ENCODE measurements at places on chromosomes 1 and 21. TPM values are rescaled to one million over a fixed set of nuclear protein-coding genes. Genes with fewer than 3 reads are reported as not detected.

DNA sequence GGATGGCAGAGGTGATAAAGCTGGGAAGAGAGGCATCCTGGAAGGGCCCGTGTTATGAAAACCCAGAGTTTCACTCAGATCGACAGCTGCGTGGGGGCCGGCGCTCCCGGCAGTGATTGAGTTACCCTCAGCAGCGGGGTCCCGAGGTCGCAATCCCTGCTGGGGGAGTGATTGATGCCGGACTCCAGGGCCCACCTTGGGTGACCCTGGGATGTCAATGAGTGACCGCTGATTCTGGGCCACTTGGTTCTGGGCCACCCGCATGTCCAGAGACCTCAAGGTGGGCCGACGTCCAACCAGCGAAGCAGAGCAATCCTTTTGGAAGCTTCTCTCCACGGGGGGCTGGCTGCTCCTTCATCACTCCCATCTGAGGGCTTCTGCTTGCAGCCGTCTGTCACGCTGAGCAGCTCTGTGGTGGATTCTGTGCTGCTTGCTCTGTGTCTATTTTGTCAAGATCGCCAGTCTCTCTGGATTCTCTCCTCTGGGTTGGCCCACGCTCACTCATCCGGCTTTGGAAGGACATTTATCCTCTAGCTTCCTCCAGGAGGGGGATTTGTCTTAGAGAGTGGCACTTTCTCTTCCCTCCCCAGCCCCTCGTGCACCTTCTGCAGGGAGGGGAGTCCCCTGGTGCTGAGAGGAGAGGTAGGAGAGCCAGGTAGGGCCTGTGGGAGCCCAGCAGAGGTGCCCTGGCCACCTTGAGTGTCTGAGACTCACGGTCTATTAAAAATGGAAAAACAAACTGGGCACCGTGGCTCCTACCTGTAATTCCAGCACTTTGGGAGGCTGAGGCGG lies 110.9 kb upstream of the C1orf174 start:
- no peak for DNase-seq

DNA sequence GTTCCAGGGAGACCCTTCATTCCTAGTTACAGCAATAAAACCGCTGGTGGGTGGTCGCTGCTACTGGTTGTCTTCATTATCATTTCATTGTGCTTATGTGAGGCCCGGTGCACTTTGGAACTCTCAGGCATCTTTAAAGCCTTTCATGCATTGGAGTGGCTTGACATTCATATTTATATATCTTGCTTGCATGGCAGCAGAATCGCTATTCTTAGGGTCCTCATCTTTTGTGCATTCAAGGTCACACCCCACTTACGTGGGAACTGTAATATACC lies 110.1 kb downstream of the ZBTB18 start:
- DNase-seq = no peak

DNA sequence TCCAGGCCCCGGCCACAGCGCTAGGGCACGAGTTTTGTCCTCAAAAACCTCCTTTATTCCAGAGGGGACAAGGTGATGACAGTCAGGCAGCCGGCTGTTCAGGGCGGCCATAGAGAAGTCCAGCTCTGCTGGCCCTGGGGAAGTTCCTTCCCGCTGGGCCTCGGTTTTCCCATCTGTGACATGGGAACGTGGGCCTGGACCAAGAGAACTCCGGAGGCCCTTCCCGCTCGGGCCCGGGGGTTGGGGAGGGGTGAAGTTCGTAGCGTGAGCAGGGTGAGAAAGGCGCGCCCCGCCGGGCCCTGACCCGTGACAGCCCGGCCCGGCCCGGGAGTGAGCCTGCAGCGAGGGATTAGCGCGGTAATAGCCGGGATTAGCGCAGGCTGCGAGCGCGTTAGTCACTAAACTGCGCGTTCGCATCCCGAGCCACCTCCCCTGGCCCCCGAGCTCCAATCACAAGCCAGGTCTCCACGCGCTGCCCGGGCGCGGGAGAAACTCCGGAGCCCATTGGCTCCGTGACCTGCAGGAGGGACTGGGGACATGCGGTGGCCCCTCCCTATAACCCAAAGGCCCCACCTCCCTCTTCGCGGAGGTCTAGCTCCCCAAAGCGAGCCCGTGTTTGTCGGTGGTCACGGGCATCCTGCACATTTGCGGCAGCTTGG lies 29.8 kb upstream of the PADI2 start:
- no peak for DNase-seq

GRCh38 chr1:13888351-13888986 lies 188.5 kb downstream of the PRDM2 start:
- DNase-seq = peak; percentile 3

- DNase-seq = no peak
Observed at GRCh38 chr1:82160903-82161302, 360.2 kb downstream of the ADGRL2 start.

DNA sequence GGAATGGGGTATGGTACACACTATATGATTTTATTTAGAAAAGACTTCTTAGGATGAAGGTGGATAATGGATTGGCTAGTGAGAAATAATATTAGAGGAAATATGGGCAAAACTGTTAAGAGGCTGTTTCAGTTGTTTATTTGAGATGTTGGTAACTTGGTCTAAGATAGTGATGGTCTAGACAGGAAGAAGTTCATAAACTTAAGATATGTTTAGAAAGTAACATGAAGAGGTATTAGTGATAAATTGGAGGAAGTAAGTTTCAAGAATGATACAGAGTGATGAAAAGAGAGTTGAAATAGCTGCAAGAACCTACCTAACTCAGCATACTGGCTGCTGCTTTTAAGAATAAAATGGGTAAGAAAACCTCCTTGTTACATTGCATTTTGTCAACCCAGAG lies 9.2 kb upstream of the PTPRC start:
- no peak for DNase-seq

GRCh38 chr1:6278263-6278662 lies 17.4 kb upstream of the GPR153 start:
- no peak for DNase-seq

MARK1 gene
- not detected for total RNA-seq

FCRL6 gene
- total RNA-seq = not detected

JAM2 gene
- not detected for total RNA-seq

LRRC71 gene
- not detected for total RNA-seq

AKR7A3 gene
- total RNA-seq = 142 TPM

Data from HT-29 (cell line).